GM12891 (cell line): ENCODE measurements at places on chromosomes 3 and 15.

- DNase-seq, result no peak
Observed at GRCh38 chr15:85389772-85390171, 9.4 kb downstream of the AKAP13 start.

DNA sequence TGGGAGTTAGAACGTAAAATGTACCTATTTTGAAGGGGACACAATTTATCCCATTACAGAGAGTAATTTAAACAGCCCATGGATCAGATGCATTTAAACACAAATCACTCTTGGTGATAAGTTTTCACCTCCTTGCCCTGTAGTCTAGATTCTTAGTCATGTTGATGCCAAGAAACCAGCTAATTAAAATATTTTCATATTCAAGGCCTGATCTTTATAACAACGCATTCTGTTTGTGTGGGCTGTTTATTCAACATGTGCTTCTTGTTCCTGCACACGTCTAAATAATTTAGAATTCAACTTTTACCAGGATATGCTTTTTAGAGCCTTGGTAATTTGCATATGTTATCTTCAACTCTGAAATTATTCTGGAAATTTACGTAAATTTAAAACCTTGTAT lies 25.8 kb downstream of the SNX1 start:
- DNase-seq, result no peak

DNA sequence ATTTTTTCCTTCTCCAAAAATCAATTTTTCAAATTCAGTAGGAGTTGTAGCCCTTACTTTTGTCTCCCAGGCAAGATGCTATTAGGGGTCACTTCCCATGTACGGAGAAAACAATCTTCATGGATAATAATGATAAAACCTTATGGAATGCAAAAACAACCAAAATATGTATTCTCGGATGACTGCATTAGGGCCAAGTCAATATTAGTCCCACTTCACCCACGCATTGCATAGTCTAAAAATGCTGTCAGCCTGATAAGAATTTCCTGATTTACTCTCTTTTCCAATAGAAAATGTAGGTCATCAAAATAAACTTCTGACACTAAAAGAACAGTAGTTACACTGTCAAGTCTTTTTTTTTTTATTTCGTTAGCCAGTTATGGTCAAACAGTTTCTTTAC lies 2.7 kb downstream of the VGLL3 start:
- DNase-seq, result no peak

- DNase-seq, result no peak
Observed at GRCh38 chr15:87735522-87735921, 521.0 kb downstream of the NTRK3 start.

GRCh38 chr15:91884606-91885005 lies 31.1 kb downstream of the SLCO3A1 start:
- no peak for DNase-seq
